ENCODE measurements at places on chromosomes 3 and 15.

GRCh38 chr3:115187149-115187757 lies 40.2 kb upstream of the ZBTB20 start:
- DNase-seq = no peak

DNA sequence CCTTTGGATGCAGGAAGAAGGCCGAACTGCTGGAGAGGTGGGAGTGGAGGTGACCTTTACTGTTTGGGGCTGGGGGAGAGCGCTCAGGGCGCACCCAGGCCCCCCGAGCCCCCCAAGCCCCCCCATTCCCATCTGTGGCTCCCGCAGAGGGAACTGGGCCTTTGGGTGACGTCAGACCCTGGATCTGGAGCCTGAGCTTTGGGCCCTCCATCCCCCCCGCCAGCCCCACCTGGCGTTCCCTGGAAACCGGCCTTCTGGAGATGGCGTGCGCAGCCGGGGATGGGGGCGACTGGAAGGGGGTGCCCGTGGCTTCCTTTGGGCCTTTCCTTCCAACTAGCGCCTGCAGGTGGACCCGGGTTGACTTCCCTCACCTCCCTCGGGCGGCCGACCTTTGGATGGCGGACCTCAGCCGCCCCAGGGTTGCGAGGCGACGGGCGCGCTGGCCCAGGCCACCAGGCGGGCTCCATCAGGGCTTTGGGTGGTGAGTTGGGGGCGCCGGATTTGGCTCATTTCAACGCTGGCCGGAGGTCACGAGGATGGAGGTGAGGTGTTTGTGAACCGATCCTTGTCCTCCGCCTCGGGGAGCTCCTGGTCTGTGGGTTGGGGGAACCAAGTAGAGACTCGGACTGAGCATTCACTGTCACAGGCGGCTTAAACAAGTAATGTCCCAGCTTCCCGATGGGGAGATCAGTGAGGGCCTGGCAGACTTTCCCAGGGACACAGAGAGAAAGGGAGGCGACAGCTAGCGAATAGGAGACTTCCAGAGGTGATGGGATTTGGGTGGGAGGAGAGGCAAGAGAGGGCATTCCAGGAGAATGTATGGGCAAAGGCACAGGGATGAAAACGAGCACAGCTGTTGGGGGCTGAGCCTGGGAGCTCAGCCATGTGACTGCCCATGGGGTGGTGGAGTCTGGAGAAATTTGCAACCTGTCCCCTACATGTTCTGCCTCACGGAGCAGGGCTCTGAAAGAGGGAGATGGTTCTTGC lies 709 bp downstream of the SCAMP5 start:
- no peak for DNase-seq

GRCh38 chr3:151183265-151183671 lies 19.7 kb downstream of the GPR171 start:
- no peak for DNase-seq

GRCh38 chr3:111326144-111326995 lies 215.6 kb upstream of the CD96 start:
- peak; percentile 74 for DNase-seq

GRCh38 chr3:194485468-194485880 lies 1.3 kb downstream of the ATP13A3 start:
- no peak for DNase-seq

GRCh38 chr3:115279939-115280338 lies 132.9 kb upstream of the ZBTB20 start:
- no peak for DNase-seq

- peak; percentile 13 for DNase-seq
These were observed 894.0 kb downstream of the ROBO2 start for GRCh38 chr3:77933926-77934325.

GRCh38 chr3:113000691-113001090 lies 9.9 kb downstream of the GTPBP8 start:
- no peak for DNase-seq

GRCh38 chr3:183287301-183287971 lies 34.4 kb downstream of the B3GNT5 start:
- no peak for DNase-seq

DNA sequence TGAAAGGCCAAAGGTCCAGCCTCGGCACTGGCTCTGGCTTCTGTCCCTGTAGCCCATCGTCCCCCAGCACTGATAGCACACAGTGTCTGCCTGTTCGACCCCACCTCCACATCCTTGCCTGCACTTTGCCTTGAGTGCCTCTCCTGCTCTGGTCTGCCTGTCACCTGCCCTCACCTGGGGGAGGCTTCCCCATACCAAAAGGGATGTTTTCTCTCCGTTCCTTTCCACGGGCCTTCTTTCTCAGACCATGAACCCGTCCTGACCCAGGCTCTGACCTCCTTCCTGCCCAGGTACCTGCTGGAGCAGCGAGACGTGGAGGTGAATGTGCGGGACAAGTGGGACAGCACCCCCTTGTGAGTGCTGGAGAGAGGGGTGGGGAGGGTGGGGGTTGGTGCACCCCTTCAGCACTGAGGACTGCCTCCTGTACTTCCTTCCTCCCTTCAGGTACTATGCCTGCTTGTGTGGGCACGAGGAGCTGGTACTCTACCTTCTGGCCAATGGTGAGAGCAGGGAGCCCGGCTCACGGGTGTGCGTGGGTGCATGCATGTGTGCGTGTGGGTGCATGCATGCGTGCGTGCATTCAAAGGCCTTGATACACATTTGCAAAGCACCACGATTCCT lies 1.5 kb downstream of the ABTB1 start:
- DNase-seq = no peak

GRCh38 chr15:62994439-62994838 lies 48.1 kb upstream of the TPM1 start:
- no peak for DNase-seq

- no peak for DNase-seq
These were observed 6.9 kb downstream of the INAFM2 start for GRCh38 chr15:40330368-40330836.

DNA sequence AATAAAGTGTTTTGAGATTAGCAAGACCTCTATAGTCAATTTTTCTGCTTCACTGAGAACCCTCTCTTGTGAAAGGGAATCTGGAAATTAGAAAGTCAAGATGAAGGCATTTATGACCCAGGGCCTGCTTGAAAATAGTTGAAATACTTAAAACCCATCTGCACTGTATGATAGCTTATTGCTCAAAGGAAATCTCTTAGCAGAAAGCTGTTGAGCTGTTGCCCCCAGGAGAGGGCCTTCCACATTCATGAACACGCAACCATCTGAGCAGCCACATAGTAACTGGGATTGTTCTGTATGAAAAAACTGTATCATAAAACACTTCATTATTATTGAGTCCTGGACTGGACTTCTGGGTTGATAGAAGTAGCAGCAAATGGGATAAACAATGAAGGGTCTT lies 106.4 kb upstream of the PTX3 start:
- peak; percentile 51 for DNase-seq

- no peak for DNase-seq
These were observed 205.4 kb upstream of the TSC22D2 start for GRCh38 chr3:150202711-150203110.

DNA sequence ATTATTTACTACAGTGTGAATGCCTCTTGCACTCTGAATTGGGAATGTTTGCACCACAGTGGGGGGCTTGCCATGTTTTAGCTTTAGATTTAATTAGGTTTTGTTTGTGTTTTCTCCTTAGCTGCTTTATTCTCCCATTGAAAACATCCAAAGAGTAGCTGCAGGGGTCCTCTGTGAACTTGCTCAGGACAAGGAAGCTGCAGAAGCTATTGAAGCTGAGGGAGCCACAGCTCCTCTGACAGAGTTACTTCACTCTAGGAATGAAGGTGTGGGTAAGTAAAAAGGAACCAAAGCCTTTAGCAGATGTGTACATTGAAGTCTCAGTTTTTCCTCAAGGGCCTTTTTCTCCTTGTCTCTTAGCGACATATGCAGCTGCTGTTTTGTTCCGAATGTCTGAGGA lies 36.9 kb downstream of the CTNNB1 start:
- DNase-seq = no peak

DNA sequence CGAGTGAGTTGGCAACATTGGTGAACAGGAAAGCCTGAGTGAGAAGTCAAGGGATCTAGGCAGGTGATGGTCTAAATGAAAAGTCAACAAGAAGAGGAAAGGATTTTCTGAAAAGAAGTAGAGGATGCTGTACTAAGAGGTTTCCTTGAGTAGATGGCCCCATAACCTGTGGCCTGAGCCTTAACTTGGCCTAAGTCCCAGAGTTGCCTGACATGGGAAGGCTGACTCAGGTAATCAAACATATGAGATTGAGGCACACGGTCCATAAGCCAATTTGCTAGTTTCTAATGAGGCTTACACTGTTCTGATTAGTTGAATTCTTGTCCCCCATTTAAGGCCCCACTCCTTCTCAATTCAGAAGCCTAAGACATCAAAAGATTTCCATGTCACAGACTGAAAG lies 262.5 kb upstream of the LMCD1 start:
- no peak for DNase-seq

DNA sequence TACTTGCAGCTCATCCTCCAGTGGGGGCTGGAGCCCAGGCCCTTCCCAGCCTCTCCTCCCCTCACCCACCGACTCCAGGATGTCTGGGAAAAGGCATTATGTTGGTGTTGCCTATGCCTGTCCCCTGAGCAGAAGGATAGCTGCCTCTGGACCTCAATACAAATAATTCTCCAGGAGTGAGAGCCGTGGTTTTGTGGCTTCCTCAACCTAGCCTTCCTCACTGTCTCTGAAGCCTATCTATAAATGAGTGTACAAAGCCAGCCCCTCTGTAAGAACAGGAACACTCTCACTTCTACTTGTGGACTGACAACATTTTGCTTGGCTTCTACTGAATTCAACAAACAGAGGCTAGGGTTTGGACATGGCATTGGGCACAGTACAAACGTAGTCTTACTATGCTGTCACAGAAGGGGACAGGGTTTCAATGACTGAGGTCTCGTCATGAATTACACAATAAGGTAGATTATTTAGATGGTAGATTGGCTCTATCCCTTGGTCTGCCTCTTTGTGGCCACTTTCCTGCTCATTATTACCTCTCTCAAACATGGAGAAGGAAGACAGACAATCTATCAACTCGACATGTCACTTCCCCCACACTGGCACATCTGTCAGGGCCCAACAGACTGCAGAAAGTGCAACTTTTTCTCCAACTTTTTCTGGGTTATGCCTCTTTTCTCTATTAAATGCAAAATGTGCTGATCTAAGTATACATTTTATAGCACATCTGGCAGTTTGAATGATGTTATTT lies 82.8 kb upstream of the MEX3B start:
- DNase-seq = peak; percentile 71

- no peak for DNase-seq
These were observed 86.8 kb upstream of the CMSS1 start for GRCh38 chr3:99730870-99731269.

GRCh38 chr3:30112902-30113484 lies 493.4 kb upstream of the TGFBR2 start:
- peak; percentile 59 for DNase-seq

GRCh38 chr15:29133791-29134190 lies 135.8 kb downstream of the NSMCE3 start:
- DNase-seq = no peak

- no peak for DNase-seq
These were observed 102.3 kb upstream of the SMAD3 start for GRCh38 chr15:66963084-66963483.

DNA sequence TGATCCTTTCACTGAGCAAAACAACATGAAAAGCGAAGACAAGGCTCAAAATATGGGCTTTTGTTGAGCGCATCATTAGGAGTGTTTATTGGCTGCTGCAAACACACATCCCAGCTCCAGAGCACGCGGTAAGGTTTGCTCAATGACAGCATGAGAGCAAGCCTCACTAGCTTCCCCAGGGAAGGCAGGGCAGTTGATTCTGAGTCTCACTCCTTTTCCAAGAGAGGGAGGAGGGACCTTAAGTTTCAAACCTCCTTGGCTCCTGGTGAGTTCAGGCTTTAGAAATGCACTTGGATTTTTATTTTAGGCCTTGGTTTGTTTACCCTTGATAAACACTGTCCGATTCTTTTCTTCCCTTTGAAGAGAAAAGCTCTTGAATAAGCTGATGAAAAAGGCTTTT lies 69.1 kb upstream of the CACNA2D3 start:
- no peak for DNase-seq

GRCh38 chr15:92803536-92803851 lies 96.6 kb upstream of the CHD2 start:
- no peak for DNase-seq

DNA sequence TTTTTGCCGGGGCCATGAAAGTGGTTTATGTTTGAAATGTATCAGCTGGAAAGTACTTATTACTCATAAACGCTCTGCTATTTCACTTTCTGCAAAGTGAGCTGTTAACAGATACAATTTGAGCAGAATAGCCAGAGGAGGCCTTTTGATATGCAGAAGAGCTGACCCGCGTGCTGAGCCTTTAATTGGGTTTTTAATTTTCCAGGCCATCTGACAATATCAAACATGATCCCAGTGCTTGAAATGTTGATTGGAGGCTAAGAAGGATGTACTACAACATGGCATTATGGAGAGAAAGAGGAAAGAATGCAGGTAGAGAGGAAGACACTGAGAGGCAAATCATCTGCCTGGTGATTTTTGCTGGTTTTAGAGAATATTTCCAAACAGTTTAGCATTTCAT lies 261.3 kb upstream of the MEIS2 start:
- no peak for DNase-seq

DNA sequence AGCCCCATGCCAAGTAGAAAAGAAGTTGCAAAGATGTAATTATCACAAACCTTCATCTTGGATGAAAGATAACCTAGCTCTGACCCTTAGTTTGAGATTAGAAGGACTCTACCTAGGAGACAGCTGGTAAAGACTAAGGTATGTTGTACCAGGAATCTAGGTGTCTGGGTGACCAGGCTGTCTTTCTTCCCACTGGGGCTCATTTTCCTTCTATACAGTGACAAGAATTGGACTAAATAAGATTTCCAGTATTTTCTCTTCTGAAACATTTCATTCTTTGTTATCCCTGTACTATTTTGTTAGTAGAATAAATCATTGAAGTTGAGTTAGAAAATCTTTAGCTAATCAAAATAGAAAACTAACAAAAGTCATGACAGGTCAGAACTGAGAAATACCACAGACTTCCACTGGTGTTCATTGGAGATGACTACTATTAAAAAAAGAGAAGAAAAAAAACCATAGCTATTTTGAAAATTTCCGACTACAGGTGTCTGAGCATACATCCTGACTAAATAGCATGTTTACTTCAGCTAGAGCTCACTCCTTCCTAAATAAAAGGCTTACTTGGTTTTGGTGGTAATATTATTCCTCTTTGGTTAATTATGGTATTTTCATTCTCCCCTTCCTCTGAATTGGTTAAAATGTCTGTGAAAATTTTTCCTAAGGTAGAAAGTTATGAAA lies 10.1 kb downstream of the TGFBR2 start:
- DNase-seq = no peak

DNA sequence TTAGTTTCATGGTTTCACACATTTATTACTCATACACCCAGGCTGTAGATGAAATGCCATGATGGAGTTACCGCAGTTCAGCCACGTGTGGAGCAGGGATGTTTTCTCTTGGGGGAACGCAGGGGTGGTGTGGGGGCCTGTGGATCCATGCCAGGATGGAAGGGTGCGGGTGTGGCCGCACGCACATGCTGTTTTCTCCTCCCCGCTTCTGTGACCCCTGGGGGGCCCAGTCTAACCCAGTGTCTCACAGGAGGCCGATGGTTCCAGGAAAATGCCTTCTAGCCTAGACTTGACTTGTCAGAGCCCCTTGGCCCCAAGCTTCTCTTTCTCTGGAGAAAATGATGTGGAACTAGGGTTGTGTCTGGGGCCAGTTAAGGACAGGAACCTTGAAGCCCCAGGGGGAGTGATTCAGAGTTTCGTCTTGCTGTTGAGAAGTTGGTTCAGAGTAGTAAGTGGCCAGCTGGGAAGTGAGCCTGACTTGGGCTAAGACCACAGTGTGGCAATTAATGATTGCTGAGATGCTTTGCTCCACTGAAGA lies 240.4 kb upstream of the BHLHE40 start:
- DNase-seq = peak; percentile 58

GRCh38 chr3:157921811-157922210 lies 184.4 kb downstream of the SHOX2 start:
- DNase-seq = no peak

- DNase-seq = peak; percentile 39
These were observed 162.7 kb downstream of the FGF12 start for GRCh38 chr3:192564611-192565010.

Measured in fibroblast of skin of back (primary cell).